ENCODE measurements at places on chromosomes 5 and 9. TPM values are rescaled to one million over a fixed set of nuclear protein-coding genes. Genes with fewer than 3 reads are reported as not detected.

PTPRD gene
- not detected for total RNA-seq

ISL1 gene
- total RNA-seq = not detected

SLC45A2 gene
- total RNA-seq = not detected

TNC gene
- not detected for total RNA-seq

SLIT3 gene
- not detected for total RNA-seq

PCDHGA10 gene
- total RNA-seq = not detected

VLDLR gene
- total RNA-seq = 0.22 TPM

ZCCHC9 gene
- total RNA-seq = 14.6 TPM

LMX1B gene
- total RNA-seq = not detected

PCDHB10 gene
- total RNA-seq = not detected

LIX1 gene
- not detected for total RNA-seq

KCNV2 gene
- total RNA-seq = not detected

All from CD8-positive, alpha-beta T cell (primary cell).